ENCODE measurements at places on chromosomes 5 and 9. TPM values are rescaled to one million over a fixed set of nuclear protein-coding genes. Genes with fewer than 3 reads are reported as not detected.

Gene CTXN3
- total RNA-seq, result not detected

Gene FOXD4
- 0.43 TPM for total RNA-seq

GRCh38 chr5:149543361-149544027 lies 7.7 kb downstream of the CSNK1A1 start:
- DNase-seq, result no peak

- DNase-seq, result no peak
Measured at GRCh38 chr5:4372481-4372880, 767.6 kb upstream of the ADAMTS16 start.

Data from mucosa of gallbladder (tissue), 1 donor.